ENCODE measurements at places on chromosomes 11 and 22. TPM values are rescaled to one million over a fixed set of nuclear protein-coding genes. Genes with fewer than 3 reads are reported as not detected.

- H3K27me3 ChIP-seq = no peaks in the 10 kb centered on the region
- no peak for DNase-seq
- no peak overlapping the region for H3K27ac ChIP-seq
- peaks cover 9% of the 10 kb centered on the region for H3K4me1 ChIP-seq
- H3K4me3 ChIP-seq = no peak overlapping the region
These were observed 10.9 kb upstream of the MRPL23 start for GRCh38 chr11:1936072-1936780.

Gene OR8A1
- total RNA-seq = not detected

DNA sequence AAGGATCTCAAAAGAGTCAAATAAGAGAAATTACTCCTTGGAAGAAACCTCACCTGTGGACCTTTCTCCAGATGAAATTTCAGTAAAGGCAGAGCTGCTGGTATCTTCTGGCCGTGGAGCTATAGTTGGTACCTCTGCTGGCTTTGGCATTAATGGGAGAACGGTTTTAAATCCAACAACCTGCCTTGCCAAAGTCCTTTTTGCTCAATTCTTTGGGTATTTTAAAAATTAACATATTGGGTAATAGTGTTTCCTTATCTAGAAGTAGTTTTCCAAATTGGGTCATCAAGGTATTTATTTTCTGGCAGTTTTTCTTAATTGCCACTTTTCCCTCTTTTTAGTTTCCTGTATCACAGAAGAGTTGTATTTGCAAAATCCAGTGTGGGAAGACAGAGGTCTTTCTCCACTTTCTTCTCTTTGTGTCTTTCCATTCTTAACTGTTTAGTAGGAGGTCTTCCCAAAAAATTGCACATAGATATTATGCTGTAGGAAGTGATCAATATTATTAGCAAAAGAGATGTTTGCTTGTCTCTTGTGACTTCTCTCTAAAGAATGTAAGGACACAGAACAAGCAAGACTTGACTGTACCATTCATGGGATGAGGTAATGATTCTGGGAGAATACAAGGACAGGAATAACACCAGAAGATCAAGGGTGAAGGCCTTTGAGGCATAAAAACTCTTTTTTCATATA lies at the start of gene SAA4:
TSS of gene SAA4 (minus strand) at position 139 of the 693 bp plus-strand sequence. CDS start 876 bp downstream, outside the sequence.
- H3K4me1 ChIP-seq = no peaks in the 10 kb centered on the region
- H3K27ac ChIP-seq = no peak within 1 kb of the TSS
- H3K27me3 ChIP-seq = no peaks in the 10 kb centered on the region

DNA sequence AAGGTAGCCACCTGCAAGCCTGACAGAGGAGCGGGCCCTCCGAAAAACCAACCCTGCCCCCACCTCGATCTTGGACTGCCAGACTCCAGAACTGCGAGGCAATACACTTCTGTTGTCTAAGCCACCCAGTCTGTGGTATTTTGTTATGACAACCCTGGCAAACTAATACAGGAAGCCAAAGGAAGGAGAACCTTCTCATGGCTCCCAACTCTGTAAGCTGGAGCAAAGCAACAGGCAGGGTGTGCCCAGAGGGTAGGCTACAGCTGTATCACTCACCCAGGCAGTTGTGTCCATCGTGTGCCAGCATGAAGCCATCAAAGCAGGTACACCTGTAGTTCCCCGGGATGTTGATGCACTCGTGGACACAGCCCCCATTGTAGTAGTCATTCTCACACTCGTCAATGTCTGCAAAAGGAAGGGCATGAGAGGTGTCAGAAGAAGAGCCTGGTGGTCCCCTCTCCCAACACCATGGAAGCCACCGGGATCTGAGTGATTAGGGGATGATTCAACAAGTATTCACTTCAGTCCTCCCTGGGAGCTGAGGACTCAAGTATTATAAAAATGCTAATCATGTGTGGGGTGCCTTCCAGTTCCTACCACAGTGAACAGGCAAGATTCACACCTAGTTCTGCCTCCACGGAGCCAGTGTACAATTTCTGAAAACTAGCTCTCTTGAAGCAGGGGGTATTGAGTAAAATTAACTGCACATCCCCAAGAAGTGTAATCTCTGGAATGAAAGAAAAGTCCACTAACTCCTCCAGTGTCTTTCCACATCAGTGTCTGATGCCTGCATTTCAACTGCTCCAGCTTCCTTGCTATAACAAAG lies 23.3 kb downstream of the SCUBE1 start:
- H3K36me3 ChIP-seq = no peaks in the 10 kb centered on the region
- no peaks in the 10 kb centered on the region for H3K27me3 ChIP-seq
- no peak overlapping the region for H3K4me3 ChIP-seq
- DNase-seq = no peak
- H3K4me1 ChIP-seq = no peaks in the 10 kb centered on the region
- no peak overlapping the region for H3K27ac ChIP-seq

GRCh38 chr11:3685923-3686322 lies 14.7 kb upstream of the CHRNA10 start:
- no peak for DNase-seq
- H3K27me3 ChIP-seq = no peaks in the 10 kb centered on the region
- peaks cover 15% of the 10 kb centered on the region for H3K4me1 ChIP-seq
- H3K4me3 ChIP-seq = no peak overlapping the region
- peaks cover 100% of the 10 kb centered on the region for H3K36me3 ChIP-seq

Gene OR5T3
- total RNA-seq = not detected

GRCh38 chr11:66221726-66222236 lies 46.7 kb upstream of the RAB1B start:
- peaks cover 68% of the 10 kb centered on the region for H3K36me3 ChIP-seq
- peaks cover 11% of the 10 kb centered on the region for H3K4me1 ChIP-seq
- DNase-seq = no peak

GRCh38 chr11:34566208-34566551 lies 52.6 kb upstream of the ELF5 start:
- H3K27me3 ChIP-seq = no peaks in the 10 kb centered on the region
- no peak for DNase-seq
- H3K4me1 ChIP-seq = no peaks in the 10 kb centered on the region
- H3K4me3 ChIP-seq = no peak overlapping the region

Gene TSPAN18
- 60.3 TPM for total RNA-seq

DNA sequence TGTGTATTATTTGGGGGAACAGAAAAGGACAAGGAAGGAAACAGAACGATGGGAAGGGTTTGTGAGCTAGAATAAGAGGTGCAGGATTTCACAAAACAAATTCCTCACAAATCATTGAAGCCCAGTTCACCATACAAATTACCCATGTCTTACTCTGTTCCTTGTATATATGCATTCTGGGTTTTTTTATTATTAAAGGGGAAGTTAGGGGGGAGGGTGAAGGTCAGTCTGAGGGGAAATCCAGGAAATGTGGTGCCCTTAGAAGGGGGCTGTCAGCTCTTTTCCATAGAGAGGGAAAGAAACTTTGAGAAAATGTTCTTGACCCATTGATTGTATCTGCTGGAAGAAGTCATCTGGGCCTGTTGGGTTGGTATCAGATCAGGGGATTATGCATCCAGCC lies 90.8 kb downstream of the RNF169 start:
- no peaks in the 10 kb centered on the region for H3K27me3 ChIP-seq
- H3K4me1 ChIP-seq = no peaks in the 10 kb centered on the region
- H3K36me3 ChIP-seq = peaks cover 31% of the 10 kb centered on the region
- no peak for DNase-seq

DNA sequence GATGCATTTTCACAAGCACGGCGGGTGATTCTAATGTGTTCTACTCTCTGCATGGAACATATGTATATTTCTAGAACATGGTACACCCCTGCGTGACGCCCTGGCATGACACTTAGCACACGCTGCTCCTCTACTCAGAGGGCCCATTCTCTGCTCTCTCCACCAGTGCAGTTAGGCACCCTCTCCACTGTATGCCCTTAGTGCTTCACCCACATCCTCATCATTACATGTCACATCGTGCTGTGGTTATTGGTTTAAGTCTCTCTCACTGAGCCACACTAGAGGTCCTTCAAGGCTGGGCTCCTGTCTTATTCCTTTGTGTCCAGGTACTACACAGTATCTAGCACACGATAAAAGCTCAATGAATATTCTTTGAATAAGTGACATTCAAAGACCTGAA lies 16.7 kb downstream of the TMPRSS13 start:
- no peak overlapping the region for H3K4me3 ChIP-seq
- peaks cover 2% of the 10 kb centered on the region for H3K4me1 ChIP-seq
- no peak for DNase-seq
- no peak overlapping the region for H3K27ac ChIP-seq
- H3K27me3 ChIP-seq = no peaks in the 10 kb centered on the region

- H3K4me1 ChIP-seq = peaks cover 16% of the 10 kb centered on the region
- peaks cover 99% of the 10 kb centered on the region for H3K36me3 ChIP-seq
- no peak overlapping the region for H3K4me3 ChIP-seq
These were observed 30.9 kb downstream of the BRD1 start for GRCh38 chr22:49796596-49797270.

DNA sequence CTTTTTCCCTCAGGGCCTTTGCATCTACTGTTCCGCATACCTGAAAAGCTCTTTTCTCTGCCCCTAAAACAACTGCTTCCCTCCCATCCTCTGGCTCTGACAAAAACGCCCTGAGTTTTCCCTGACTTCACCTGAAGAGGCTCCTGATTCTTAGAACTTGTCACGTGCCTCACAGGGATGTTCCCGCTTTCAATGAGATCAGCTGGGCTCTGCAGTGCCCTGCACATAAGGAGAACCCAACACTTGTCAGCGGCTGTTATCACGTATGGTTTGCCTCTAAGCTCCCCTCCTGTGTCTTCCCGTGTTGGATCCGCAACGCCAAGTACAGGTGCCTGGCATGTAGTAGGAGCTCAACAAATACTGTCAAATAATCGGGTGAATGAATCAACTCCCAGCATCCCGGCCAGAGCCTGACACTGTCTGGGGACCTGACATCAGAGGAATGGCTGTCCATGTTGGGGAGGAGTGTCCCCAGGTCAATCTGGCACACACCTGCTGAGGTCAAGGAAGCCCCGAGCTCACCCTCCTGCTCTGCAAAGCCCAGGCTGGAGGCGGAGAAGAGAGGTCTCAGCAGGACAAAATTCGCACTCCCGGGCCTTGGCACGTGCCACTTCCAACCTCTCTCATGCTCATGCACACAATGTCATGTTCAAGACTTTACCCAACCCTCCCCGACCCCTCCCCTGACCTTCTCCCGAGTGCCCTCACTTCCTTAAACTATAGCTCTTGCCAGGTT lies 4.2 kb upstream of the GRK2 start:
- peaks cover 2% of the 10 kb centered on the region for H3K36me3 ChIP-seq
- no peak for DNase-seq
- H3K27ac ChIP-seq = no peak overlapping the region

DNA sequence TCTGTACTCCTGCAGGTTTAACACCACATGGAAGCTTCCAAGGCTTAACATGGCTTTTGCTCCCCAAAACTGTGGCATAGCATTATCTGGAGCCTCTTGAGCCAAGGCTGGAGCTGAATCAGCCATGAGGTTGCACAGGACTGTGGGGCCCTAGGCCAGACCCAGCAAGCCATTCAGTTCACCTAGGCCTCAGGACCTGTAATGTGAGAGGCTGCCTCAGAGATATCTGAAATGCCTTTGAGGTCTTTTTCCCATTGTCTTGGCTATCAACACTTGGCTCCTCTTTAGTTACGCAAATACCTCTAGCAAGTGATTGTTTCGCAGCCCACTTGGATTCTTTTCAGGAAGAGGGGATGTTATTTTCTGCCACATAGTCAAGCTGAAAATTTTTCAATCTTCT lies 72.0 kb downstream of the VPREB1 start:
- no peaks in the 10 kb centered on the region for H3K4me1 ChIP-seq
- DNase-seq = no peak
- H3K27ac ChIP-seq = no peak overlapping the region
- H3K36me3 ChIP-seq = peaks cover 61% of the 10 kb centered on the region
- H3K27me3 ChIP-seq = no peaks in the 10 kb centered on the region

DNA sequence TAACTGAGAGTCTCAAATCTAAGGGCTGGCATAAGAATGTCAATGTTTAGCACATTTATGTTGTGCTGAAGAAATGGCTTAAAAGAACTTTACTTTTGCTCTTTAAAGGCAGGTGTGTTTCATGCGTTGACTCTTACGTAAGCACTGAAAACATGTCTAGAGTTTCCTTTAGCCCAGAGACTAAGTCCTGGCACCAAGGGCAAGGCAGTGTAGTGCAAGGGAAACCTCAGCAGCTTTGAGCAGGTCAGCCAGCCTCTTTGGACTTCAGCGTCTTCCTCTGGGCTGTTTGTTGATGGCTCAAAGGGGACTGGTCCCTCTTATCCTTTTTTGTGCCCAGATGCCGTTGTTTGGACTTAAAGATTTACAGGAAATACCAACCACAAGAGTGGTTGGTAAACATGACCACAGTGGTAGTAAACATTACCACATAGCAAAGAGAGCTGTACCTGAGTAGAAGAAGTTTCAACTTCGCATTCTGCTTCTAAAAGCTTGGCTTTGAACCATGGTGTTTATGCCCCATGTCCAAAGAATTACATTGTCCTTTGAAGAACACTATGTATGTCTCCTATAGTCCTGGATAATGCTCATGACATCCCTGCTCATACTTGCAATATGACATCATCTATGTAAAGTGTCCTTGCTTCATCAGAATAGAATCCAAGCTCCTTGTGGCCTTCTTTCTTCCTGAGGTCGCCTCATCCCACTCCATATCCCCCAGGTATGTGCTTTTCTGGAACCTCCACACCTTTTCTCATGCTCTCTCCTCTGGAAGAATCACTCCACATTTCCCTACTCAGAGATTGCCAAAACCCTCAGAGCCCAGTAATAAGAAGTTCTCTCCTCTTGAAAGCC lies 23.5 kb downstream of the TENM4 start:
- H3K4me1 ChIP-seq = peaks cover 28% of the 10 kb centered on the region
- no peaks in the 10 kb centered on the region for H3K36me3 ChIP-seq
- DNase-seq = no peak
- no peak overlapping the region for H3K4me3 ChIP-seq

GRCh38 chr22:30398685-30399680 lies 2.2 kb downstream of the SEC14L2 start:
- no peak for DNase-seq
- H3K27ac ChIP-seq = no peak overlapping the region
- H3K27me3 ChIP-seq = no peaks in the 10 kb centered on the region
- peaks cover 32% of the 10 kb centered on the region for H3K4me1 ChIP-seq

DNA sequence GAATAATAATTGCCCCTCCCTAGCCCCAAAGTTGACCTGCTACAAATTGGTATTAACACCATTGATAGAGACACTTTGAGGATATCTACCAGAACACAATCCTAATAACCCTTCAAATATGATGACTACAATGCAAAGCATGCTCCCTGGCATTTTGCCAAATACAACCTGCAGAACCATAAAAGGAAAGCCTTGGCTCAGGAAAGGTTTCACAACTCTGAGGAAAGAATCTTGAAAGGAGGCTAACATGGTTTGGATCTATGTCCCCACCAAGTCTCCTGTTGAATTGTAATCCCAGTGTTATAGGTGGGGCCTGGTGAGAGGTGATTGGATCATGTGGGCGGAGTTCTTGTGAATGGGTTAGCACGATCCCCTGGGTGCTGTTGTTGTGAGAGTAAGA lies 140.4 kb upstream of the ARHGAP42 start:
- H3K36me3 ChIP-seq = no peaks in the 10 kb centered on the region
- no peaks in the 10 kb centered on the region for H3K27me3 ChIP-seq
- DNase-seq = no peak
- no peak overlapping the region for H3K4me3 ChIP-seq
- H3K27ac ChIP-seq = no peak overlapping the region

GRCh38 chr11:103714246-103714645 lies 322.2 kb upstream of the DDI1 start:
- no peak overlapping the region for H3K4me3 ChIP-seq
- no peaks in the 10 kb centered on the region for H3K4me1 ChIP-seq
- H3K27ac ChIP-seq = no peak overlapping the region
- no peaks in the 10 kb centered on the region for H3K36me3 ChIP-seq

GRCh38 chr11:104246590-104246989 lies 82.6 kb upstream of the PDGFD start:
- no peak overlapping the region for H3K4me3 ChIP-seq
- H3K27ac ChIP-seq = no peak overlapping the region
- no peak for DNase-seq
- H3K36me3 ChIP-seq = no peaks in the 10 kb centered on the region
- no peaks in the 10 kb centered on the region for H3K4me1 ChIP-seq
- H3K27me3 ChIP-seq = no peaks in the 10 kb centered on the region

Data from stomach (tissue), 19 donors.